ENCODE measurements at places on chromosomes 1 and 21. TPM values are rescaled to one million over a fixed set of nuclear protein-coding genes. Genes with fewer than 3 reads are reported as not detected.

Gene ADAMTS4
- total RNA-seq = 0.15 TPM

Gene PLA2G2D
- not detected for total RNA-seq

Gene SH2D1B
- 3.0 TPM for total RNA-seq

Gene GPR25
- total RNA-seq = not detected

Gene TMEM52
- total RNA-seq = 1.2 TPM

Gene FAM72B
- total RNA-seq = 11.7 TPM

Gene CHIT1
- 0.03 TPM for total RNA-seq

Gene OR2L5
- total RNA-seq = not detected

Gene FCRL6
- total RNA-seq = not detected

Gene PLXNA2
- total RNA-seq = 6.7 TPM

Gene TDRD10
- not detected for total RNA-seq

Gene ABCG1
- 2.6 TPM for total RNA-seq

Gene ATP1A2
- total RNA-seq = not detected

Gene AMY2B
- 0.83 TPM for total RNA-seq

Gene LY9
- total RNA-seq = not detected

Gene LAMB3
- total RNA-seq = 14.7 TPM

Gene RNU11
- total RNA-seq = not detected

Gene MARK1
- 3.4 TPM for total RNA-seq

Gene LCE3D
- total RNA-seq = not detected

Gene SLC19A1
- 18.7 TPM for total RNA-seq

Gene SPAG17
- total RNA-seq = not detected

Gene AKIRIN1
- total RNA-seq = 36.5 TPM

Measured in A375 (cell line).